ENCODE measurements at places on chromosomes 3 and 15.

- peak overlapping the region; percentile 77 for H3K4me3 ChIP-seq
- no peaks in the 10 kb centered on the region for H3K27me3 ChIP-seq
- no peak overlapping the region for H3K27ac ChIP-seq
Observed at GRCh38 chr3:121545049-121545573, 677 bp downstream of the POLQ start.

DNA sequence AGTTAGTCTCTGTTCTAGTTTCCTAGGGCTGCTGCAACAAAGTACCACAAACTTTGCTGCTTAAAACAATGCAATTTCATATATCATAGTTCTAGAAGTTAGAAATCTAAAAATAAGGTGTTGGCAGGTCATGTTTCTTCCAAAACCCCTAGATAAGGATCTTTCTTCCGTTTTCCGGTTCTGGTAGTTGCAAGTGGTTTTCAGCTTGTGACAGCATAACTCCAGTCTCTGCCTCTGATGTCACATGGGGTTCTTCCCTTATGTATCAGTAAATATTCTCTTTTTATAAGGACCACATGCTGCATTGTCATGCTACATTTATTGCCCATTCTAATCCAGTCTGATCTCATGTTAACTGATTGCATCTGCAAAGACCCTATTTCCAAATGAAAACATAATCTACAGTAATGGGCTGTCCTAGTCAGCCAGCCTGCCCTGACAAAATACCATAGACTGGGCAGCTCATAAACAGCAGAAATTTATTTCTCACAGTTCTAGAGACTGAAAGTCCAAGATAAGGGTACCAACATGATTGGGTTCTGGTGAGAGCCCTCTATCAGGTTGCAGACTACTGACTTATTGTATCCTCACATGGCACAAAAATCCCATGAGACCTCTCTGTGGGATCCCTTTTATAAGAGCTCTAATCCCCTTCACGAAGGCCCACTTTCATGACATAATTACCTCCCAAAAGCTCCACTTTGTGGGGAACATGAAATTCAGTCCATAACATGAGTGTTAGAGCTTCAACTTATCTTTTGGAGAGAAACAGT lies 642.0 kb upstream of the NAALADL2 start:
- H3K36me3 ChIP-seq: no peaks in the 10 kb centered on the region
- DNase-seq: no peak
- H3K4me1 ChIP-seq: no peaks in the 10 kb centered on the region
- H3K27me3 ChIP-seq: no peaks in the 10 kb centered on the region
- H3K27ac ChIP-seq: no peak overlapping the region

GRCh38 chr3:14598143-14598569 lies 53.4 kb upstream of the CCDC174 start:
- no peaks in the 10 kb centered on the region for H3K36me3 ChIP-seq
- H3K27me3 ChIP-seq: peaks cover 35% of the 10 kb centered on the region
- no peak overlapping the region for H3K4me3 ChIP-seq
- H3K27ac ChIP-seq: no peak overlapping the region

- no peak overlapping the region for H3K27ac ChIP-seq
- no peak overlapping the region for H3K4me3 ChIP-seq
- H3K36me3 ChIP-seq: no peaks in the 10 kb centered on the region
Observed at GRCh38 chr15:45829336-45830153, 194.7 kb downstream of the SQOR start.

- no peak overlapping the region for H3K4me3 ChIP-seq
- DNase-seq: no peak
- no peaks in the 10 kb centered on the region for H3K27me3 ChIP-seq
- H3K4me1 ChIP-seq: no peaks in the 10 kb centered on the region
Observed at GRCh38 chr15:73087098-73087497, 34.8 kb downstream of the NEO1 start.

GRCh38 chr15:83733691-83734090 lies 79.8 kb downstream of the ADAMTSL3 start:
- no peak for DNase-seq
- H3K4me3 ChIP-seq: no peak overlapping the region
- H3K36me3 ChIP-seq: no peaks in the 10 kb centered on the region
- peaks cover 4% of the 10 kb centered on the region for H3K27me3 ChIP-seq
- H3K4me1 ChIP-seq: no peaks in the 10 kb centered on the region

DNA sequence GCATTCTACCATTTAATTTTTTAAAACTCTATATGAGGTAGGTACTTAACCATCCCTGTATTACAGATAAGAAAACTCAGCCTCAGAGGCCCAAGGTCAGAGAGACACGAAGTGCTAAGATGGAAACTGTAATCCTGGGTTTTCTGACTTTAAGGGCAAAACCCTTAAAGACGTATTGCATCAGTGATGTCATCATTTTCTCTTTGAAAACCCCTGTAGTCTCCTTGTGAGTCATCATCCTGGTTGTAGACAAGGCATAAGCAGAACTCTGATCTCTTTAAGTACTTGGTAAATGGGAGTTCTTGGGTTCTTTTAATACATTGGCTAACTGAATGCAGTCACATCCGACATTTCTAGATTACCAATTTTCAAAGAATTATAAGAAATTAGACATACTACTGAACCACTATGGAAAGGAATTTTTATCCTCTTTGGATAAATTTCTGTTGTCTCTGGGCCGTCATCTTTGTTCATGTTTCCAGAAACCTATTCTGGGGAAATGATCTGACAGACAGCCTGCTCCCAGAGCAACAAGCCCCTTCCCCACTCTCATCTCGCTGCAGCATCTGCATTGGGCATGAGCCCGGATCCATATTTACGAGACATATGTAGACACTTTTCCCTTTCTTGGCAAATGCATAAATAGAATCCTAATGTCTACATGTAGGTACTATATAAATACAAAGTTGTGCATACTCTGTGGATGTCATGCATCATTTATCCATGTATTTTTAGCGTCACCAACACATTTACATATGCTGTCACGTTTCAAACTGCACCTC lies 48.7 kb upstream of the MDFIC2 start:
- no peak overlapping the region for H3K27ac ChIP-seq
- peaks cover 1% of the 10 kb centered on the region for H3K27me3 ChIP-seq
- H3K4me3 ChIP-seq: no peak overlapping the region
- no peaks in the 10 kb centered on the region for H3K36me3 ChIP-seq
- H3K4me1 ChIP-seq: no peaks in the 10 kb centered on the region
- no peak for DNase-seq

DNA sequence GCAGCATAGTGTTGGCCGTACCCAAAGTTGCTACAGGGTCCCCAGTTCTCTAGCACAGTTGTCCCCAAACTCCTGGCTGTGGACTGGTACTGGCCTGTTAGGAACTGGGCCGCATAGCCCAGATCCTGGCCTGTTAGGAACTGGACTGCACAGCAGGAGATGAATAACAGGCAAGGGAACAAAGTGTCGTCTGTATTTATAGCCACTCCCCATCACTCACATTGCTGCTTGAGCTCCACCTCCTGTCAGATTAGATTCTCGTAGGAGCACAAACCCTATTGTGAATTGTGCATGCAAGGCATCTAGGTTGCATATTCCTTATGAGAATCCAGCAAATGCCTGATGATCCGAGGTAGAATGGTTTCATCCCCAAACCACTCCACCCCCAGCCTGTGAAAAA lies 604.0 kb upstream of the LMCD1 start:
- no peaks in the 10 kb centered on the region for H3K4me1 ChIP-seq
- H3K27me3 ChIP-seq: no peaks in the 10 kb centered on the region
- no peak for DNase-seq
- no peak overlapping the region for H3K27ac ChIP-seq
- H3K4me3 ChIP-seq: no peak overlapping the region
- no peaks in the 10 kb centered on the region for H3K36me3 ChIP-seq
